ENCODE measurements at places on chromosomes 3 and 15.

GRCh38 chr15:98858610-98859023 lies 149.0 kb downstream of the PGPEP1L start:
- DNase-seq, result no peak

DNA sequence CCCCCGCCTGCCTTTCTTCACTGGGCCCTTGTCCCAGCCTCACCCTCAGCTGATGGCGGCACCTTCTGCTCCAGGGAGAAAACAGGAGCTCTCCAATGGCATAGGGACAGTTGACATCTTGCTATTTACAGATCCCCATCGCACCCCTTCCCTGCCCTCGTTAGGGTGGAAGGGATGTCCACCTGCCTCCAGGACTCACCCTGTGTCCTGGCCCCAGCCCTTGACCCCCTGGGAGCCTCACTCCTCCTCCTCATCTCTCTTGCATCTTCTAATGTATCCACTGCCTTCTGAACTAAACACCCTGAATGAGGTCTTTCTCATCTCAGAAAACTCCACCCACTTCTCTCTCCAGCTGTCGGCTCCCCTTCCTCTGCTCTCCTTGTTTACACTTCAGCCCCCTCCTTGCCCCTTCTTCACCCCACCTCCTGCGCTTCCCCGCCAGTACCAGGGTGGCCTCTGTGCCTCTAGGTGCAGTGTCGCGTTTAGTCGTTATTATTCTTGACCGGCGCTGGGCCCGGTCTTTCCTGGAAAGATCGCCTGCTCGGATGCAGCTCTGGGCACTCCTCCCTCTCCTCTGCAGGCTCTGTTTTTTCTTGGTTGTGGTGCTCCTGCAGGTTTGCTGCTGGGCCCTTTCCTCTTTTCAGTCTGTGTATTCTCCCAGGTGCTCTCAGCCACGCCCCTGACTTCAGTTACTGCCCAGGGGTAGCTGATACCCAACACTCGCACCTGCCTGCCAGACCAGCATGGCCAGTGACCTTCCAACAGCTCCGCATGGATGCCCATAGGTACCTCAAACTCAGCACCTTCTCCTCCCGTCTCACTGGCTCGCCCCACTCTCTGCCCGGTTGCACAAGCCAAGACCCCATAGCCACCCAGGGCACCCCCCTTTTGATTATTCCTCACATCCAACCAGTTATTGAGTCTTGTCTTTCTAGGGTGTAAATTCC lies 42.9 kb downstream of the PML start:
- no peak for DNase-seq

GRCh38 chr15:91857772-91858171 lies 4.3 kb downstream of the SLCO3A1 start:
- no peak for DNase-seq

DNA sequence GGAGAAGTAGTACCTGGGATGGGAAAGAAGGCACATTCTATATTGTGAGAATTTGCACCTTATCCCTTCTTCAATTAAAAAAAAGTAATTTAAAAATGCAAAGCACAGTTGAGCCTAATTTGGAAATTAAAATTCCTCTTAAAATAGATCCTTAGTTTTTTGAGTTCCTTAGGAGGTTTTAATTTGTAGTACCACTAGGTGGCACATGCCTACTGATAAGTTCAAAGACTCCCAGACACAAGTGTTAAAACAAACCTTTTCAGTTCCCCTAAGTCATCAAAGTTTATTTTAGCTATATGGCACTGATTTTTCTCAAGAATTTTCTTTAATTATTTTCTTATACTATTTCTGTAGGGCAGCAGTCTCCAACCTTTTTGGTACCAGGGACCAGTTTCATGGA lies 127.6 kb upstream of the AZI2 start:
- DNase-seq, result no peak

- no peak for DNase-seq
Observed at GRCh38 chr3:127709320-127710060, 36.7 kb downstream of the ABTB1 start.

DNA sequence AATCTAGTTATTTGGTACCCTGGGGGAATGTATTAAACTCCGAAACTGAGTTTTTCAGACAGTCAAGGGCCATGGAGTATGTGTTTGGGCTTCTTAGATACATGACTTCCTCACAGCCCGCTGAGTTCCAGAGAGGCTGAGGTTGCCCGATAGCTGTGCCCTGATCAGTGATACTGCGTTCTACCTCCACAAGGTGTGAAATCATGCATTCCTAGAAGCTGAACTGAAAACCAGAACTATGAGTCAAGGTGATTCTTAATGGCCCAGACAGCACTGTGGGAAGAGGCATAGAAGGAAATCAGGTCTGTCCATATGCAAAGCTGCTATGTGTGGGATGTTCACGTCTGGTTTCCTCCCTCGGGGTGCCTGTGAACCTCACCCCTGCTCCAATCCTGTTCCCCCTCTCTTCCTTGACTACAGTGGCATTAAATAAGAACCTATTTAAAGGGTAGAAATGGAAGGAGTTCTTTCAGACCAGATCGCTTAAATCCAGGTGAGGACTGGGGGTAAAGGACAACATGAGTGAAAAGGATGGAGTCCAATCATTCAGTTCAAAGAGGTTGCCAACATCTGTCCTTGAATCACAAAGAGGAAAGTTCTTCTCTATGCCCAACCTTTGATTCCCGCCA lies 74.3 kb downstream of the MYO1E start:
- DNase-seq, result no peak

- no peak for DNase-seq
Observed at GRCh38 chr3:30162579-30162978, 443.8 kb upstream of the TGFBR2 start.

GRCh38 chr3:197404754-197405153 lies 106.3 kb upstream of the DLG1 start:
- no peak for DNase-seq

DNA sequence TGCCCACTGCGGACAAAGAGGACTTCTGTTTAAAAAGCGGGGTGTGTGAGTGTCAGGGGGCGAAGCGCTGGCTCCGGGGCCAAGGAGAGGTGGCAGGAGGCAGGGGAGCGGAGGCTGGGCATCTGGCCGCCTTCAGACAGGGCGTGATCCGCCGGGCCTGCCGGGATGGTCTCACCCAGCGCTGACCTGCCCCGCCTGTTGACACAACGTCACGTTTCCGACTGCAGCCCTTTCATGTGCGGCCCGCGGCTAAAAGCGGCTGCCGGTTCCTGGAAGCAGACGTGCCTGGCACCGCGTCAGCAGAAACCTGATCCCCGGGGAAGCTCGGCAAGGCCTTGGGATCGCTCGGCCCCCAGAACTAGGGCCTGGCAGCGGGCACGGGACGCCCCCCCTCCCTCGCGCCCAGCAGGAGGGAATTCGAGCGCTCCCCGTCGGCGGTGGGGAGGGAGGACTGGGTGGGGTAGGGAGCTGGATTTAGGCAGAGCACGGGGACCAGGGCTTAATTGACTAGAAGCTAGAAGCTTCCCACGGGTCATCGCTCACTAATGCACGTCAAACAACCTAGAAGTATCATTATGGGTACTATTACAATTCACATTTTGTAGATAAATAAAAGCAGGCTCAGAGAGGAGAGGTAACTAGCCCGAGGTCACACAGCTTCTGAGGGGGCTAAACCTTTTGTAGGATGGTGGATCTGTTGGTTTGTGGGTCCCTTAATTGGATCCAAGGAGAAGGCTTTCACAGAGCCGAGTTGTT lies 7.7 kb downstream of the BHLHE40 start:
- peak; percentile 86 for DNase-seq

DNA sequence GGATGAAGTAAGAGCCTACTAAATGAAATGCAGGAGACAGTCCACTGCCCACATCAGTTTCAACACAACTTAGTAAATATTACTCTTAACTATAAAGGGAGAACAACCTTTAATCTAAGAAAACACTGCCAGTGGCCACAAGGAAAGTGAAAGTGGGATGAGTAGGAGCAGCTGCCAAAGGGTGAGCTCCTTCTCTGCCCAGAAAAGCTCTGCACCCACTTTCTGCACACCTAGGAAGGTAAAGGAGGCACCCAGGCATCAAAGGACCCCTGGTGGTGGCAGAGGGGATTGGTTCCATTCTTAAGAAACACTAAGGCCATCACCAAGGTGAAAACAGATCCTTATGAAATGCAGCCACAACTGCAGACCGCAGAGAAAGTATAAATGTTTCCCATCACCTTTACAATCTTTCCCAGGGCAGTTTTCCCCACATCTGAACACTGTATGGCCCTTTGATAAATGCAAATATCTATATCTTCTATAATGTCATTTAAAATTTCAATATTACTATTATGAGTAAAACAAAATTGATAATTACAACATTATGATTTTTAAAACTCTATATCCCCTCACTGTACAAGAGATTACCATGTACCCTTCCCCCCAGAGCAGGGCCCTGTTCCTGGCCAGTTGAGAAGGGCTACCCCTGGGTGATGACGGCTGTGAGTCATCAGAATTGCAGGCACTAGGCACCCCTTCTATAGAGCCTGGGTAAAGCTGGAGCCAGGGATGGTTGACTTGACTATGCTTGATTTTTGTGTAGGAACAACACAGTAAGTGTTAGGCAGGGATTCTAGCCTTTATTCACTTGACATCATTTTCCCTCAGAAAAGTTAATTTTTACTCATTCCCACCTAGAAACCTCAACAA lies 92.0 kb downstream of the SNRK start:
- no peak for DNase-seq

- DNase-seq, result no peak
Observed at GRCh38 chr15:101531170-101531569, 41.7 kb upstream of the PCSK6 start.

- no peak for DNase-seq
Observed at GRCh38 chr15:70375586-70375985, 277.9 kb upstream of the TLE3 start.

GRCh38 chr15:38351466-38351865 lies 98.8 kb downstream of the SPRED1 start:
- DNase-seq, result no peak

DNA sequence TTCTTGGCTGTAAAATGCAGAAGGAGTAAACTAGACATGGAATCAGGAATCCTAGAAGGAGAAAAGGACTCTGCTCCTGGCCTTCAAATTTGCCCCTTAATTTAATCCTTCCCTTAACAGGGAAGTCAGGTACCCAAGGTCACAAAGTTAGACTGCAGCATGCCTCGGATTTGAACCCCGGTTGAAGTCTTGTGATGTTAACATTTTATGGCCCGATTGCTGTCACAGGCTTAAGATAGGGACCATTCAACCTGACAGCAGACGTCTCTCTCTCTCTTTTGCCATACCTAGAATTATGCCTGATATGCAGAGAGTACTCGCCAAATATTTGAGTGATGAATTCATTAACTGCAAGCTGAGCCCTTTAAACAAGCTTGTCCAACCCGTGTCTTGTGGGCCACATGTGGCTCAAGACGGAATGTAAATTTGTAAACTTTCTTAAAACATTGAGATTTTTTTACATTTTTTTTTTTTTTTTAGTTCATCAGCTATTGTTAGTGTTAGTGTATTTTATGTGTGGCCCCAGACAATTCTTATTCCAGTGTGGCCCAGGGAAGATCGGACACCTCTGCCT lies 217.2 kb downstream of the THSD4 start:
- DNase-seq, result no peak

DNA sequence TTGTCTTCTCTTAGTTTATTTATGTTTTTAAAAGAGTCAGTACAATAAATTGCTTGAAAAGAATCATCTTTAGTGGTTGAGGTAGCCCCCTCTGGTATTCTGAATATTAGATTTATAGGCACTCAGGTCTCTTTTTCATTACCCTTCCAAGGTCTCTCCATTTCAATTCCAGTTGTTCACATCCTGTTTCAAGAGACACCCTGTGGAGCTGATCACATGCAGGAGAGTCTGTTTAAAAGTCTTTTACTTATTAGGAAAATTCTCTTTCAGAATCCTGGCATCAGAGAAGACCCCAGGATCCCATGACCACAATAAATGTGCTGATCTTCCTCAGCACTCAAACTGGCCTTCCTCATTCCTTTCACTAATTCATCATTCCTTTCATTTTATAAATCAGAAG lies 195.7 kb downstream of the ZIC4 start:
- no peak for DNase-seq

DNA sequence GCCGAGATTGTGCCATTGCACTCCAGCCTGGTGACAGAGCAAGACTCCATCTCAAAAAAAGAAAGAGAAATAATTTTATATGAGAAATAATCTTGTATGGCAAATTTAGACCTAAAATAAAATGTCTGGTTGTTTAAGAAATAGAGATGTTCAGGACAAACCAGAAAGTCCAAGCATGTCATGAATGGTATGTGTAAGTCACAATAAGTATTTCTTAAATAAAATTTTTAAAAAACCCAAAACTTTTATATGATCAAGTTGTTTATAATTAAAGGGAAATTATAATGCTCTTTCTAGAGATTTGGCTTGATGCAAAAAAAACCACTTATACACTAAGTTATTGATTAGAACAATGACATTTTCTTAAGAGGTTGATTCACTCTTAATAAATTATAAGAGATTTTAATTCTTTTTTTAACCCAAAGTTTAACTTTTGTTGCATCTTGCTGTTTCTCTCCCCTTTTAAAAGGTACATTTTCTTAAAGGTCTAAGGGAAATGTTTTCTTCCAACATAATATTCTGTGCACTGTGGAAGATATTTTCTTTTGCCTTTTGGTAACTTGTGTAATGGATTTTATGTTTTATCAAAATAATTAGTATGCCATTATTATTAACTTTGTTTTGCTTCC lies 105.7 kb downstream of the RTP4 start:
- DNase-seq, result no peak

DNA sequence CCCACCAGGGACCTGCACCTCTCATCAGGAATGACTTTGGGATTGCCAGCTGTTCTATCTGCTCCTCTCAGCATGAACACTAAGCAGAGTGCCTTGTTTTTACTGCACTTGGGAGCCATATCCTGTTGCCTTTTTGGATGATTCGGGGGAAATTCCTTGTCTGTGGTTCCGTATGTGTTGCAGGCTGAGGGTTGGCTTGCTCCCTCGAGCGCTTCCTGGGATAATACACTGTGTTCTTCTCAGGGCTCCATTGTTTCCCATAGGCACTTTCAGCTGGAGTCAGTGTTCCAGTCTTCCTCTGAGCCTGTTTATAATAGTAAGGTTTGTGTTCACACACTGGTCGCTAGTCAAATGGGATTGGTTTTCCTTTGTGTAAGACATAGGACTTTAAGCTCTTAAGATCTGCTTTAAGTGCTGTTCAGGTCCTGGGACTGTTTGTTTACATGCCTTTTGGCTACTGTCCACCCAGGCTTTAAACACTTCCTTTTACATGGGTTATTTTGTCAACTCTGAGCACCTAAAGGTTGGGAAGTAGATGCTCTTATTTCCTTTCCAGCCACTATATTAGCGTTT lies 23.4 kb downstream of the BOC start:
- no peak for DNase-seq

- DNase-seq, result no peak
Observed at GRCh38 chr15:67859331-67859946, 19.6 kb upstream of the RNU6-1 start.

GRCh38 chr15:65400760-65401610 lies 21.8 kb downstream of the IGDCC4 start:
- DNase-seq, result peak; percentile 34
